Effector CD4-positive, alpha-beta T cell (primary cell): ENCODE measurements at places on chromosomes 12 and 14.

- no peak for DNase-seq
Observed at GRCh38 chr12:93323625-93324329, 53.9 kb upstream of the NUDT4 start.

DNA sequence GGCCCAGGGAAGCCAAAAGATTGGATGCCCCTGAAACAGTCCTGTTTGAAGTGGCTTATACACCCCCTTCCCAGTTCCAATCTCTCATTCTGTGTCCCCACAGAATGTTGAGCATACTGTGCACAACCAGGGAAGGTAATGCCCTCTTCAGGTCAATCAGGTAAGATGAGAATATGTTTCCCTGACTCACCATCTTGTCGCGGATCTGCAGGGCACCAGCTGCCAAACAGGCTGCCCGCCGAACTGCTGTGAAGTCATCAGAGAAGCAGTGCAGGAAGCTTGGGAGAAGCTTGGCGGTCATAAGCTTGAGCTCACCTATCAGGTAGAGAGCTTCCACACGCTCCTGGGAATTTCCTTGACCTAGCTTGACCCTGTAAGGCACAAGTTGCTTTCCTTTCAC is 9.6 kb downstream of the RIOX1 start:
- no peak for DNase-seq

DNA sequence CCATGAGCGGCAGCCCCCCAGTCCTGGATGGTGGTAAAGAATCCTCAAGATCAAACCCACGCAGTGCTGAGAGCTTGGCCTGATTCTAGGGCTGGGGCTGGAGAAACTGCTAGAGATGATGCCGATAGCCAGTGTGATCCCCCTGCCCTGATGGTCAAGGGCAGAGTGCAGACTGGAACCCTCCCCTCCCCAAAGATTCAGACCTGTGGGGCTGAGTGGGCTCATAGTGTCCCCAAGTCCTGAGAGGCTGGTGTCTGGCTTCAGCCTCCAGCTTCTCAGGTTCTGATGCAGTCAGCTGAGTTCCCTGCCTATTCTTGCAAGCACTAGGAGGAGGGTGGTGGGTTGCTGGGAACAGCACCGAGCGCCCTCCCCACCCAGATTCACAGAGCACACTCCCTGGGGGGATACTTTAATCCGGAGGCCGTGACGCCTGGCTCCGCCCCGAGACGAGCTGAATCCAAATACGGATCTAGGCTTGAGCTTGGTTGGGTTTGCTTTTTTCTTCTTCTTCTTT is 11.9 kb downstream of the RHOF start:
- no peak for DNase-seq

- no peak for DNase-seq
Observed at GRCh38 chr12:69524755-69525469, 54.7 kb downstream of the FRS2 start.

GRCh38 chr12:82873951-82874350 is 187.2 kb downstream of the TMTC2 start:
- no peak for DNase-seq

GRCh38 chr12:113103756-113104450 is 31.7 kb downstream of the RASAL1 start:
- DNase-seq: peak; percentile 53
